Right lung (tissue), 10 donors: ENCODE measurements at places on chromosomes 1 and 21. TPM values are rescaled to one million over a fixed set of nuclear protein-coding genes. Genes with fewer than 3 reads are reported as not detected.

The DYNLT5 gene
- polyA plus RNA-seq = 10.2 TPM

The ALX3 gene
- polyA plus RNA-seq = not detected

DNA sequence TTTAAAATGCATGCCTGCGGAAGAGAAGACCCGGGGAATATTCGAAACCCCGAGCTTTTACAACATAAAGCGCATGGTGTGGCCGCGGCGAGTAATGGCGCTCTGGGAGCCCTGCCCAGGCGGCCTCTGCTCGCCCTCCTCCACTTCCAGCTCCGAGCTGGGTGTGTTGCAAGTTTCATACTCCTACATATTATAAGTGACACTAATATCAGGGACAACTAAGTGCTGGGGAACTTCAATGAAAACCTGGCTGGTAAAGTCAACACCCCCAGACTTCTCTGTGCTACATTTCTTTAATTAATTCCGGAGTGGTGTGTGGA, 11.8 kb downstream of the SIM2 start:
- DNase-seq = no peak

DNA sequence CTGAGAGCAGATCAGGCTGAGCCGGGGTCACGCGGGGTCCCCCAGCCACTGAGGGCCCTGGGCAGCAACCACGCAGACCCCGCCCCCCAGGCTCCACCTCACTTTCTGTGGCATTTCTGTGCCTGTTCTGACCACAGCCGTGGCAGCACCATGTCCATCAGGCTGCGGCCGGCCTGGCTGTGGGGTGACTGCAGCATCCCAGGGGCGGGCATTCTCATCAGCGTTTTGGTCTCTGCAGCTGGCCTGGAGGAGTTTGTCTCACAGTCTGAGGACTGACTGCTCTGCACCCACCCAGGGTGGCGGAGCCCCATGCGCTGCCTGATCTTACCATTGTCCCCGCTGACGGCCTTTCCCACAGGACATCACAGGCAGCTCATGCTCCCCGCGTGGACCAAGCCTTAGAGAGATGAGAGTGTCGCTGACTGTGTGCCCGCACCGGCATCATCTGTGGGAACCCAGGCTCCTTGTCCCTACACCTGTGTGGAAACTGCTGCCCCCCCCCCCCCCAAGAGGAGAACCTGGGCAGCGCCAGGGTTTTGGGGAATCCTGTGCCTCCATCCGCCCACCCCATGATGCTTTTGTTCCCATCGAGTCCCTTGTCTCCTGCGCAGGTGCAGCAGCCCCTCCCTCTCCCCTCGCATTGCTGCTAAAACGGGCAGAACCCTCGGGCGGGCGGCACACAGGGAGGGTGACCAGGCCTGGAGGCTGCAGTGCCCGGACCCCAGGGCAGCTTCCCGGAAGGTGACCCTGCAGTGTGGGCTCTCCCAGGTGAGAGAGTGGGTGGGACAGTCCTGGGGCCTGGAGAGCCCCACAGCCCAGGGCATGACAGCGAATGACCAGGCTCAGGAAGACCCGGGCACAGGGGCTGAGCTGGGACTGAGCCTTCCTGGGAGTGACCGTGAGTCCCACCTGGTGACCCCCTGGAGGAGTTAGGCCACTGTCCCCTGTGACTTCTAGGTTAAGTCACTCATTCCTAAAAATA, 1.8 kb downstream of the KRTAP10-1 start:
- DNase-seq = no peak

The TOMM20 gene
- 195 TPM for polyA plus RNA-seq

The OPRD1 gene
- 0.22 TPM for polyA plus RNA-seq

The AMY2A gene
- polyA plus RNA-seq = not detected

DNA sequence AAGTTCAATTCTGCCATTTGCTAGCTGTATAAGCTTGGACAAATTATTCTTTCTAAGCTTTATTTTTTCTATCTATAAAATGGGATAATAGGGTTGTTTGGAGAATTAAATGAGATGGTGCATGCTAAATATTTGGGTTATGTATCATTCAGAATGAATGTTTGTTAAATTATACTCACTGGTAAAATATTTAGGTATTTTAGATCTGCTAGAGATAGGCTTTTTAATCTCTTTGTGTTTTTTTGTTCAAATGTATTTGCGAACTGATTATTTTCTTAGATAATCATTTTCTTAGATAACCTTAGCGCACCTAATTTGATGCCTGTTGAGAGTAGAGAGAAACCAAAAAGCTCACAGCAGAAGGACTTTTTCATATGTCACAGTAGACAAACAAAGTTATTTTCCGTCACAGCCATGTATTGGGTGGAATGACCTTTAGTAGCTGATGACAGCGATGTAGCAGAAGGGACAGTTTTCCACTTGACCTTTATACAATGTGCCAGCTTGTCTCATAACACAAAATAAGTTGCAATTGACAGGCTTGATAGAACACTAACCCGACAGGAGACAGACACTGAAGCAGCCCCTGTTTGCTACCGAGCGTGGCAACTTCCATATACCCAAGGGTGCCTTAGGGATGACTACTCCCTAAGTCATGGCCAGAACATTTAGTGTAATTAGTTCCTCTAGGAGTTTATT, 93.0 kb downstream of the DISC1 start:
- DNase-seq = no peak

- DNase-seq = no peak
Measured at GRCh38 chr1:13819642-13820041, 119.7 kb downstream of the PRDM2 start.

DNA sequence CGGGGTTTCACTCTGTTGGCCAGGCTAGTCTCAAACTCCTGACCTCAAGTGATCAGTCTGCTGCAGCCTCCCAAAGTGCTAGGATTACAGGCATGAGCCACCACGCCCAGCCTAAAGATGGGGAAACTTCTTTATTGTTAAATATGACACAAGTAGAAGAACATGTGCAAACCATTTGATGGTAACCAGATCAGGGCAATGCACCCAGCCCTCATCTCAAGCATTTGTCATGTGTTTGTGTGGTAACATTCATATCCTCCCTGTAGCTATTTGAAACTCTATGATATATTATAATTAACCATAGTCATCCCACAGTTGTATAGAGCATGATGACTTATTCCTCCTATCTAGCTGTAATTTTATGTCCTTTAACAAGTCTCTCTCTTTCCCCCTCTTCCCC, 119.5 kb upstream of the TMPRSS2 start:
- no peak for DNase-seq

DNA sequence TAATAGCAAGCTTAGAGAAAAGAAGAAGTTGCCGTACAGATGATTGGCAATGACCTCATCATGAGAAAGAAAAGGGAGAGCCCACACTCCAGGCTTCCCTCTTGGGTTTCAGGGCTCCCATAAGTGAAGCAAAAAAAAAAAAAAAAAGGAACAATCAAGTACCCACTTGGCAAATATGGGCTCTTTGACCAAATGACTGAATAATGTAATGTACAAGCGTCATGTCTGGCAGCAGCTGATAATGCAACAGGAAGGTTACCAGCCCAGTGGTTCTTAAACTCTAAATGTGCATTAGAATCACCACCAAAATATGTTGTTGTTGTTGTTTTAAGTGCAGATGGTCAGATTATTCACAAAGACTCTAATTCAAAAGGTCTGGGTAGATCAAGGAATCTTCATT, 13.5 kb downstream of the TNFSF4 start:
- DNase-seq = no peak

The ANGEL2 gene
- polyA plus RNA-seq = 44.4 TPM

The S1PR1 gene
- polyA plus RNA-seq = 149 TPM

- DNase-seq = no peak
Measured at GRCh38 chr1:243525085-243525487, 269.2 kb downstream of the SDCCAG8 start.

The RBM11 gene
- polyA plus RNA-seq = 5.0 TPM

- no peak for DNase-seq
Measured at GRCh38 chr1:148318904-148319242, 164.2 kb downstream of the PPIAL4G start.

The EDN2 gene
- polyA plus RNA-seq = 0.59 TPM

DNA sequence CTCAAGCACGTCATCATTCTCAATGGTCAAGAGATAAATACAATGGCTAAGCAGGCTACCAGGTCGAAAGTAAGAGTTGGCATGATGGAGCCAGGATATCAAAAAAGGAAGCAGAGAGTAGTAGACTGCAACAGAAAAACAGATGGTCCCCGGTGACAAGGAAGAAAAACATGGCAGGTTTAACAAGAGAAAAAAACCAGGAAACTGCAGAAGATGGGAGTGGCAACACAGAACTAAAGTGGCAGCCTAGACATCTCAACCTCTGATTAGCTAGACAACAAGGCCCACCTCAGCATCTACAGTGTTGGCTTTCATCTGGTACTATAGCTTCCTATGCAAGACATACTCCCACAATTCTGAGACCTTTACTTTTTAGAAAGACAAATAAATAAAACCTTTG, 3.1 kb downstream of the UBR4 start:
- DNase-seq = no peak

The MLLT11 gene
- polyA plus RNA-seq = 23.9 TPM

- no peak for DNase-seq
Measured at GRCh38 chr1:205604059-205604458, 27.8 kb downstream of the ELK4 start.

The EPHA2 gene
- polyA plus RNA-seq = 34.4 TPM

DNA sequence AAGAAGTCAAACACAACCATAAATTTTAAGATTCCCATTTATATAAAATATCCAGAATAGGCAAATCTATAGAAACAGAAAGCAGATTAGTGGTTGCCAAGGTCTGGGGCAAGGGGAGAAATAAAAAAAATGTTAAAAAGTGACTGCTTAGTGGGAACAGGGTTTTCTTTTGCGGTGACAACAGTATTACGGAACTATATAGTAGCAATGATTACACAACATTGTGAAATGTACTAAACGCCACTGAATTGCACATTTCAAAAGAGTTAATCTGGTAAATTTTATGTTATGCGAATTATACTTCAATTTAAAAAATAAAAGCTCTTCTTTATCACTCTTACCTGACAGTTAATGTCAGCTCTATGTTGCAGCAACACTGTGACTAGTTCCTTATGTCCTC, 105.2 kb downstream of the ACBD6 start:
- DNase-seq = no peak

DNA sequence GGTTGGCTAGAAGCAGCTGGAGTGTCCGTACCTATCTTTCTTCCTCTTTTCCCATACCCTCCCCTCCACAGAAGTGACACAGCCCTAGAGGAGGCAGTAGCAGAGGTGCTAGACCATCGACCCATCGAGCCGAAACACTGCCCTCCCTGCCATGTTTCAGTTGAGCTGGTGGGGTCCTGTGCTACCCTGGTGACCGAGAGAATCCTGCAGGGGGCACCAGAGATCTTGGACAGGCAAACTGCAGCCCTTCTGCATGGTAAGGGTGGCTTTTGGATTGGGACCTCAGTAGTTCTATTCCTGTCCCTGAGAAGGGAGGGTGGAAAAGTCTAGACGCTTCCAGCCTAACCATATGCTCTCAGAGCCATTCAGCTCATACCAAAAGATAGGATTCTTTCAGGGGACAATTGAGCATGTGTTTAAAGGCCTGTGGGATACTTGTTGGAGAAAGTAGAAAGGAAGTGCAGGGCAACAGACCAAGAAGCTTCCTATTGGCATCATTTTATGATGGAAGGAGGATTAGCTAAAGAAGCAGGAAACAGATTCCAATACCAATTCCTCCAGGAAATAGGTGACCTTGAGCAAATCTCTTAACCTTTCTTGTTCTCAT, 11.7 kb upstream of the BNIPL start:
- peak; percentile 49 for DNase-seq

DNA sequence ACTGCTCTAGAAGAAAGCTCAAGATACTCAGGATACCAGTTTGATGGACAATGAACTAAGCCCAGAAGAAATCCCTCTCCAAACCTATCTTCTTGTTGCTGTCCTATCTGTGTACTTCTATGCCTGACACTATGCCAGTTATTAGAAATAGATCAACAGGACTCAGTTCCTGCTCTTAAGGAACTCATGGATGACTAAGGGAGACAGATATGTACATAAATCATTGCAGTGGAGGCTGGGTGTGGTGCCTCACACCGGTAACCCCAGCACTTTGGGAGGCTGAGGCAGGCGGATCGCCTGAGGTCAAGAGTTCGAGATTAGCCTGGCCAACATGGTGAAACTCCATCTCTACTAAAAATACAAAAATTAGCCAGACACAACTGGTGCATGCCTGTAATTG, 42.4 kb upstream of the AK4 start:
- DNase-seq = no peak

DNA sequence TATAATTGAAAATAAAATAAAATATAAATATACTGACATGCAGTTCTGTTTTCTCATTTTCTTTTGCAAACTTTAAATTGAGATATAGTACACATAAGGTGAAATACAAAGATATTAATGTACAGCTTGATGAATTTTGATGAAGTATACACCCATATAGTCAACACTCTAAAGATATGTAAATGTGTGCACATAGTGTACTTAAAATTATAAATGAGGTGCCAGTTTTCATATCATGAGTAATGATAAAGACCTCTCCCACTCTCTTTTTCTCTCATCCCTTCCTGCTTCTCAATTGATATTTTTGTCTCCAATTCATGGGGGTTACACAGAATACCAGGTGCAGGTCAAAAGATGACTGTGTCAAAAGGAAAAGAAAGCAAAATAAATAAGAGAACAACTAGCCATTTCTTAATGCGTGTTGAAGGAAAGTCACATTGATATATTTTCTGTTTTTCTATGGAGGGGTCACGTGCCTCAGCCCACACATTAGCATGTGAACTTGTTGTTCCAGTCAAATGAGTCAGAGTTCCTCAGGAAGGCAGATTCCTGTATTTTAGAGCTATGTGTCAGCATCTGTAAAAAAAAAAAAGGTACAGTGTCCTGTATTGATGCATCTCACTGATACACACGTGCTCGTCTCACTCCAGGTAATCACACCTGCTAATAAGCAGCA, 64.3 kb upstream of the HOOK1 start:
- DNase-seq = no peak

The A3GALT2 gene
- polyA plus RNA-seq = not detected

DNA sequence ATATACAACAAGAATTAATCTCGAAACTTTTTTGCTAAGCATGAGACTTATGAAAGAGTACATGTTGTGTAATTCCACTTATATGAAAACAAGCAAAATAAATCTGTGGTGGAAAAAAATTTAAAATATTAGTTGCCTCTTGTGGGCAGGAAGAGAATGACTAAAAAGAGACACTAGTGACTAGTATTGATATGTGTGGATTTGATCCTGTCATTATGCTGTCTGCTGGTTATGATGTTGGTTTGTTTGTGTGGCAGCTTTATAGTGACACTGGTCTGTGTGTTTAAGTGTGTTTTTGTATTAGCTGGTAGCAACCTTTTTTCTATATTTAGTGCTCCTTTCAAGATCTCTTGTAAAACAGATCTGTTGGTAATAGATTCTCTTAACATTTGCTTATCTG, 267.8 kb upstream of the NRIP1 start:
- DNase-seq = no peak

DNA sequence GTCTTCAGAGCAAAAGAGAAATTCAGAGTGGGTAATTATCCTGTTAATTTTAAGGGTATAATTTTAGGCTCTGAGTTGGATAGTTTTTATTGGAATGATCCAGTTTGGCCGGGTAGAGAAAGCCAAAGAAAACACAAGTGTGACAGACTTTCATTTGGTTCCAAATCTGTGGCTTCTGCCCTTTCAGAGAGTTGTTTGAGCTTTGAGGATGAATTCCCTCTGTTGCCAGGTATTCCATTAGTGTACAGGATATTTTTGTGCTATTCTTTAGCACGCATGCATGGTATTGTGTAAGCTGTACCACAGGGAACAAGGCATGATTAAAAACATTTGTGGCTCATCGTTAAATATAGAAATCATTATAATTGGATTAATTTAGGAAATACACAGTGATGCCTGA, 384.4 kb downstream of the ADGRL2 start:
- DNase-seq = no peak
